ENCODE measurements at places on chromosomes 3 and 15.

DNA sequence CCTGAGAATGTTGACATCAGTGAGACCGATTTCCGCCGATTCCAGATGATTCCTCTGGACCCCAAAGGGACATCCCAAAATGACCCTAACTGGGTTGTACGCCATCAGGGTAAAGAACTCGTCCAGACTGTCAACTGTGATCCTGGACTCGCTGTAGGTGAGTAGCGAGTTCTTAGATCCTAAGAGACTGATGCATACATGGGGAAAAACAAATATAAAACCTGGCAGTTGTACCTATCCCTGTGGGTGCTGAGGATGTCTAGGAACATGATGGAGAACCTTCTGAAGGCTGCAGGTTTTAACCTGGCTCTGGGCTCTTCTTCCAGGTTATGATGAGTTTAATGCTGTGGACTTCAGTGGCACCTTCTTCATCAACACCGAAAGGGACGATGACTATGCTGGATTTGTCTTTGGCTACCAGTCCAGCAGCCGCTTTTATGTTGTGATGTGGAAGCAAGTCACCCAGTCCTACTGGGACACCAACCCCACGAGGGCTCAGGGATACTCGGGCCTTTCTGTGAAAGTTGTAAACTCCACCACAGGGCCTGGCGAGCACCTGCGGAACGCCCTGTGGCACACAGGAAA lies 12.3 kb downstream of the THBS1 start:
- ATAC-seq = no peak

GRCh38 chr3:167084545-167084944 lies 295.6 kb downstream of the ZBBX start:
- no peak for ATAC-seq

DNA sequence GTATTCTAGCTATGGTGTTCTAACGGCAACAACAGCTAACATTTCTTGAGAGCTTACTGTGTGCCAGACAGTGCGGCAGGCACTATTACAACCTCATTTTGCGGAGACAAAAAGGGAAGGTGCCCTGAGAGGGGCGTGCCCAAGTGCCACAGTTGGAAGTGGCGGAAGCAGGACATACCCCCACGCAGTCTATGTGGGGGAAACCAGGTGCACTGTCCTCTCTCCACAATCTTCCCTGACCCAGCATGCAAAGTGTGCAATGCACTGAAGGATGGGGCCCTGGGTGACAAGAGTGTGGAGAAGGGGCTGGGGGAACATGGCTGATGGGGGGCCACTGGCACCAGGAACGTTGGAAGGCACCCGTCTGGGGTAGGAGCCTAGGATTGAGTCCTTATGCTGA lies 8.6 kb downstream of the ANP32A start:
- no peak for ATAC-seq

- ATAC-seq = no peak
These were observed 371.0 kb upstream of the GBE1 start for GRCh38 chr3:82132210-82133069.

DNA sequence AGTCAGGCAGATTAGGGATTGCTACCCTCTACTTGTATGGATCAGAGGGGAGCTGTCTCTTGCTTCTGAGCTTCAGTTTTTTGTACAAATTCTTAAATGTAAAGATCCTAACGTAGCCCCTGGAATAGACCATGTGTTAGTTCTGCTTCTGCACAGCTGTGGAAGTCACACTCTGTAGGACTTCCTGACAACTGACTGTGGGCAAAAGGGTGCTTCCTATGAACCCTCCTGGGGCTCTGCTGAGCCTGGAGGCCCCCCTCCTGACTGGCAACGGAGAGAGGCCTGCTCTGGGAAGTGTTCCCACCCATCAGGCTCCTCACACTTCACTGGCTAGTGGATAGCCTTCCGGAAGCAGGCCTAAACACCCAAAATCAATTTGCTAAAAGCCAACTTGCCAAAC lies 131.0 kb downstream of the RPLP1 start:
- no peak for ATAC-seq

DNA sequence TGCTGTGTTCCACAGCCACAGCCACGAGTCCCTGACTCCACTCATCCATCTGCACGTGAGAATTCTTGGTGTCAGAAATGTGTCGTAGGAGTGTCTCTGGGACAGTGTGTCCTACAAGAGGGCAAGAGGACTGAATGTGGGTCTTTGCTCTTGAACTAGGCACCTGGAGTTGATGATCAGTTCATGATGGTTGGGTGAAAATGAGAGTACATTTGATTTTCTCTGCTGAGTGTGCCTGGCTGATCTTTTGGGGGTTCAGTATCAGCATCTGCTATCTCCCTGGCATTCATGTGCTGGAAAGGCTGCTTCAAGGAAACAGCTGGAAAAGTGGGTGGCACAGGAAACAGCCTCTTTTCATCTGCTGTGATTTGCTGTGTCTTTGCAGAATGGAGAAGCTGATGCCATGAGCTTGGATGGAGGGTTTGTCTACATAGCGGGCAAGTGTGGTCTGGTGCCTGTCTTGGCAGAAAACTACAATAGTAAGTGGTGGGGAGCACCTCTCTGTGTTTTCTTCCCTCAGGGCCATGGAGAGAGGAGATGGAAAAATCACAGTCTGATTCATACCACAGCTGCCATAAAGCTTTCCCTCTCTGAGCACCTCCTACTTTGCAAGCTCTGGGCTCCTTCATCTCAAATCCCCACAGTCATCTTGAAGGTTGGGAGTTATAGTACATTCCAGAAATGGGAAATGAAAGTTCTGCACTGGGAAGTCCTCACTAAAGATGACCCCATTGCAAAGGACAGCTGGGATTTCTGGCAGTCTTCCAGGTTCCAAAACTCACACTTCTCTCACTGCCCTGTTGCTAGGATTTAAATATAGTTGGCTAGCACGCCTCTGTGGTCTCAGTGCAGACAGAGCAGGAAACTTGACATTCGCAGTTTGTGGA lies 17.8 kb downstream of the TF start:
- no peak for ATAC-seq

DNA sequence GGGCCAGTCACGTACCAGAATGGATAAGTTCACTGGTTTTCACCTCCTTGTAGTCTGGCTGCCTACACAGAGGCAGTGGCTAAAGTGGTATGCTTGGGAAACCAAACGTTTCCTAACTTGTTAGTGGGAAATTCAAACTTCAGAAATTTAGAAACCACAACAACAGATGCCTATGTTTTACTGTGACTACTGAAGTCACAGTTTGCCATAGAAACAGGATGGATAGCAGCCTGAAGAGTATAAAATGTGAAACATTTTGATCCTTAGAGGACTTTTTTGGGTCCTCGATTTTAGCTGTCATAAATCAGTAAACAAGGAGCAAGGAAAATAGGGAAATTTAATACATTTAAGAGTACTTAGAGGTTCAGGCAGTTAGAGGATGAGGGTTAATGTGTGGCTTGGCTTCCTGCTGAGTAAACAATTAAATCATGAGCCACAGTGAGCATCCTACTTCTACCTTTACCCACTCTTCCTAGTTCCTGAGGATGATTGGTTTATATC lies 48.6 kb downstream of the CMSS1 start:
- ATAC-seq = no peak

DNA sequence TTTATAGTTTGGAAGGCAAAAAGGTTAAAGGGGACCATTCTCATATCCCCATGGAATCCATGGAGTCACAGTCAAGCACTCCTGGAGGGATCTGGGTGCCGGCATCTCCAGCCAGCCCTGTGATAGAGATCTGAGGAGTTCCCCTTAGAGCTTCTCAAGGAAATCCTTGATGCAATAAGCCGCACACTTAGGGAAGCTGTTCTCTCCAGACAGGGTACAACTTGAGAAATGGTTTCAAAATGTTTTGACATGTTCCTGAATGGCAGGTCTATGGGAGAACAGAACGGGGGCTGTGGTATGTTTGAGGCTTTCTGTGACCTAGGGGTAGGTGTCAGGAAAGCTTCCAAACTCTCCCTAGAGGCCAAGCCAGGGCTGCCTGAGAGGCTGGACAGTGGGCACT lies 292.9 kb downstream of the TLE3 start:
- no peak for ATAC-seq

DNA sequence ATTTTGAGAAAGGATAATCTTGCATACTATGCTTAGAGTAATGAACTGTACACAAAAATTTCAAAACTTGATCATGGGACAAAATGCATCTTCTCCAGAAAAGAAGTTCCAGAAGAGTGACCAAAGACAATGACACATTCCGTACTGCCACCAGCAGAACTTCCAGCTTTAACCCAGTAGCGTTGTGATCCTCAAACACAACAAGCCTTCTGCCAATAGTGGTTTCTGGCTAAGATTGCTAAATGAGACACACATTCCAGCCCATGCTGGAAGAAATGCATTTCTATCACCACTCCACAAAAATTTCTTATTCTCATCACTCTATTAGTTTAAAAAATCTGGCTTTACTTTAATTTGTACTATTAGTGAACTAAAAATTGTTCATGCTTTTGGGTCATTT lies 334.9 kb downstream of the TBC1D5 start:
- no peak for ATAC-seq

- peak; percentile 57 for ATAC-seq
These were observed at the start of gene C2CD4B for GRCh38 chr15:62165104-62165792. TSS of gene C2CD4B (minus strand) at chr15:62165285. CDS start at chr15:62164984, 301 bp downstream.

- ATAC-seq = no peak
These were observed 67.0 kb upstream of the TNFAIP8L3 start for GRCh38 chr15:51161491-51162220.

GRCh38 chr15:41503669-41504010 lies 10.0 kb downstream of the ITPKA start:
- ATAC-seq = no peak

GRCh38 chr3:53045518-53046170 lies at the start of gene SFMBT1:
TSS of gene SFMBT1 (minus strand) at chr3:53046073. CDS start at chr3:52969128, 76,945 bp downstream.
- peak; percentile 61 for ATAC-seq

All from activated CD4-positive, CD25-positive, alpha-beta regulatory T cell treated with anti-CD3 and anti-CD28 coated beads, Interleukin-2, amount 50 U/mL, for 24 hours (primary cell).